Kidney glomerular epithelial cell (primary cell): ENCODE measurements at places on chromosomes 5 and 9.

DNA sequence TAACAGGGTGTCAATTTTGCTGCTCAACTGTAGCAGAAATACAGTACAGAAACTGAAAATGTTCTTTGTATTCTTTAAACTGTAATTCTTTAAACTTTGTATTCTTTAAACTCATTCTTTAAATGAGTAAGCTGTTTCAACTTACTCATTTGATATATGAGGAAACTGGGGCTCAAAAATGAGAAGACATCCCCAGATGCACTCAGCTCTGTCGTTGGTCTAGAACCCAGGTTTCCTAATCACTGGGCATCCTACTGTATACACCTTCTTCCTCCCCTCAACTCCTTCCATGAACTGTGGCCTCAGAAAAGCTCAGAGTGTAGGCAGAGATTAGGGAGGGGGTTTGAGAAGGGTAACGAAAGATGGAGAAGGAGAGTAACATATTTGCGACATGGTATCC lies 136.5 kb upstream of the MAST4 start:
- no peak for DNase-seq

DNA sequence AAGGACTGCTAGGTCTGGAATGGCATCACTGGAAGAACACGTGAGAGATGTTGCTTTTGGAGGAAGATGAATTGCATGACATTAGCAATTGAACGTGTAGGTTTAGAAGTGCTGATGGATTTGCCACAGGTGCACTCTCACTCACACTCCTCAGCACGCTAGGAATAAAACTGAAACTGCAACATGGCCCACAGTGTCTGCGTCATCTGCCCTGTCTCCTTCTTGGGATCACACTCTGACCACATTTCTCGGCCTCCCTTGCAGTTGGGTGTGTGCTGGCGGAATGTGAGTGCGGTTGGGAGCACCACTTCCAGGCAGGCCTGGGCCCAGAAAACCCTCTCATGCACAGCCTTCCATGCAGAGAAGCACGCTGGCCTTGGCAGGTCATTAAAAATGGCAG lies 152.8 kb upstream of the LHFPL2 start:
- no peak for DNase-seq

DNA sequence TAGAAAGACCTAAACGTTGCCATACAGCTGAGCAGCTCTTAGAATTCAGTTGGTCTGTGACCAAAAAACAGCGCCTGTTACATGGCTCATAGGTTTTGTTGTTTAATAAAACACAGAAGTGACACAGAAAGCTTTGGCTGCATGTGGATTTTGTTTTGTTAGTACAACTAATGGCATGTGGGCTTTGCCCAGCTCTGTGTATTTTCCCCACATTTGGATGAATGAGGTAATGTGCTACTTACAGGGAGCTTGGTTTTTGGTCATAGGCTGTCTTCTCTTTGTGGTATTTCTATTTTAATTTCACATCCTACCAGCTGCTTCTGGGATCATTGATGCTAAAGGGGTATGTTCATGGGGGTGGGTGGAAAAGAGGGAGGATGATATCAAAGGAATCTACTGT lies 37.0 kb upstream of the POU4F3 start:
- DNase-seq, result no peak

DNA sequence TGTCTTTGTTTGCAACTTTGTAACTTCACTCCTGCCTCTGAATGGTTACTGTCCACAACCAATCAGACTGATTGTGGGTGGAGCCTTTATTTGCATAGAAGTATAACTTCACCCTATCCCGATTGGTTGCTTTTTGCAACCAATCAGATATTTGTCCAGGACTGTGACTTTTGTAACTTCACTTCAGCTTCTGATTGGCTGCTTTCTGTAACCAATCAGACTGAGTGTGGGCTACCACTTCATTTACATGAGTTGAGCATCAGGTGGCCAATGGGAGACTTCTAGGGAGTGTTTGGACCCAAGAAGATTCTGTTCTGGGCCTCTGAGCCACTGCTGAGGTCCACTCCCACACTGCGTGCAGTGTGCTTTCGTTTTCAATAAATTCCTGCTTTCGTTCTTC lies 1810.7 kb upstream of the CDH6 start:
- DNase-seq, result no peak

GRCh38 chr9:122468735-122469134 lies 9.0 kb downstream of the OR1J1 start:
- no peak for DNase-seq

- DNase-seq, result no peak
Observed at GRCh38 chr9:23662320-23662719, 163.7 kb downstream of the ELAVL2 start.

DNA sequence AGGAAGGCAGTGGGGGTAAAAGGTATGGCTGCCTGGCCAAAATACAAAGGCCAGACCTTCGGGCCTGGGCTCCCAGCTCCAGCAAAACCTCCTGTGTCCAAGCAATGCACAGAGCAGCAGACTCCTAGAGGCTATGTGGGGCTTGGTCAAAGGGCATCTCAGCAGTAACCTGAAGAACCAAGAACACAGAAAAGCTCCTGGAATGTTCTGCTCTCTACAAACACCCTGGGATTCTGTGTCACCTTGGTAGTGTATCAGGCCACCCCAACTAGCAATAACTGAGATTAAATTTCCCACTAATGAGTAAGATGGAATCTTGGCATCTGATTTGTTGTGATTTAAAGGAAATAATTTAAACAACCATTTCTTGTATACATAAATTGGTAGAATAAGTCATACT lies 158.6 kb downstream of the GLIS3 start:
- DNase-seq, result no peak

DNA sequence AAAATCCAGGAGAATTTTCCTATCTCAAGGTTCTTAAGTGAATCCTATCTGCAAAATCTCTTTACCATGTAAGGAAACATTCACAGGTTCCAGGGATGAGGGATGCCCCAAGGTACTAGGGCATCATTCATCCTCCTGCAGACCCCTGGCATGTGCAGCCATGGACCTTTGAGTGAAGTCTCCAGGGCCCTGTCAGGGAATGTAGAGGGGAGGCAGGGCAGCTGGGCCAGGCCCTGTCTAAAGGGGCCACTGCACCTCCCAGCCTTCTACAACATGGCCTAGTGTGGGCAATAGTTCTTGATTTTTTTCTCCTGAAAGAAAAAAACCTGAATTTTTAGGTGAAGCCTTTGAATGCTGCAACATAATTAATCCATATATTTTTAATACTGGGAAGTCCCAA lies 63.3 kb downstream of the SEMA4D start:
- DNase-seq, result no peak

- DNase-seq, result no peak
Observed at GRCh38 chr5:87872986-87873385, 395.7 kb downstream of the TMEM161B start.

DNA sequence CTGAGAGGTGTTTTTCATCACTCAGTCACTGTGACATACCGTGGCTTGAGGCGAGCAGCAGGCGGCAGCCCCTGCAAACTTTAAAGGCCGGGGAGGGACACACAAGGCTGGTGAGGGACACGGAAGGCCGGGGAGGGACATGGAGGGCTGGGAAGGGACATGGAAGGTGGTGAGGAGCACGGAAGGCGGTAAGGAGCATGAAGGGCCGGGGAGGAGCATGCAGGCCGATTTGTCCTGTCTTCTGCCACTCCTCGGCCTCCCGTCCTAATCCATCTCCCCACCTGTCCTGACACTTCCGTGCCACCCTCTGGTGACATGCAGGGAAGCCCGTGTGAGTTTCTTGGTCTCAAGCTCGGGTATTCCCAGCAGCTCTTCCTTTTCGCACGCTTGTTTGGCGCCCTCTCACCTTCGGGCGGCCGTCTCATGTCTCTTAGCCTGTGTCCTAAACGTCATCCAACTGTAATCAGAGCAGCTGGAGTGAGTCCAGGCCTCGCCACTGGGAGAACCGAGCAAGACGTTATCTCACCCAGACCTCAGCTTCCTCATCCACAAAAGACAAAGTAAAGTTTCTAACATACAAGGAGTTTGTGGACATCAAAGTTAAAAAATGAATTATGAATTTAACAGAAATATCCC lies 126.5 kb downstream of the MRPL36 start:
- DNase-seq, result no peak

DNA sequence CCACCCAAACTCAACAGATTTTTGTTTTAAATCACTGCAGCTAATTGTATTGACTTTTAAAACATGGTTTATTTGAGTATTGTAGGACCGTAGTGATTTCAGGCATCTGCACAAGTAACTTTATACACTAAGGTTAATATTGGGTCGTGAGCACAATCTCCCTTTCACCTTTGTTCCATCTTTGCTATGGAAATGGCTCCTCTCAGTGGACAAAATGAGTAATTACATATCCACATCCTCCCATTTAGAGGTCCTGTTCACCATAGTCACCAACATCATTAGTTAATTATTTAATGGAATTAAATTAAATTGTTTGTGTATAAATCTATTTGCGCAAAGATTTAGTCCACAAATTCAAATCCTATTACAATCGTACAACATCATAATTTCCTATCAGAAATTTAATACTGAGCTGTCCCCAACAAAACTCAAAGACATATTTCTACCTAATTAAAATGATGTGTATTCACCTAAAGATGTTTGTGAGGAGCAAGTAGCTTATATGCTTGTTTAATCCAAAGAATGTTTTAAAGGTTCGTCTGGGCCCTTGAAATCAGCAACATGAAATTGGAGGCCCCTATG lies 173.0 kb upstream of the DAPK1 start:
- DNase-seq, result peak; percentile 80

DNA sequence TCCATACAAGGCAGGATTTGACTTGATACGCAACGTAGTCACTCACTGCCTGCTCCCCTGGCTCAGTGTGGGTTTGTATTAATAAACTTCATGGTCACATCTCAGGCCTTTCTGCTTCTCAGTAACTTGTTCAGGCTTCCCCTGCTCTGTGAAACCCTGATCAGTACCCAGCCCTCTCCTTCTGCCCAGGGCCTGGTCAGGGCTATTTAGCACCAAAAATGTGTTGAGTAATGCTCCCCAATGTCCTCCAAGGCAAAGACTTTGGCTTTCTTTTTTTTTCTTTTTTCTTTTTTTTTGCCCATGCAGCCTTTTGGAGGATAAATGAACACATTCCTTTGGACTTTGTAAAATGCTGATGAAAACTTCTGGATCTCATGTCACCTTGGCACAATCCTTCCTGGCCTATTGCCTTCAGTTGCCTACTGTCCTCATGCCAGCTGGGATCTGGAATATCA lies 399.2 kb upstream of the KLF4 start:
- DNase-seq, result no peak

DNA sequence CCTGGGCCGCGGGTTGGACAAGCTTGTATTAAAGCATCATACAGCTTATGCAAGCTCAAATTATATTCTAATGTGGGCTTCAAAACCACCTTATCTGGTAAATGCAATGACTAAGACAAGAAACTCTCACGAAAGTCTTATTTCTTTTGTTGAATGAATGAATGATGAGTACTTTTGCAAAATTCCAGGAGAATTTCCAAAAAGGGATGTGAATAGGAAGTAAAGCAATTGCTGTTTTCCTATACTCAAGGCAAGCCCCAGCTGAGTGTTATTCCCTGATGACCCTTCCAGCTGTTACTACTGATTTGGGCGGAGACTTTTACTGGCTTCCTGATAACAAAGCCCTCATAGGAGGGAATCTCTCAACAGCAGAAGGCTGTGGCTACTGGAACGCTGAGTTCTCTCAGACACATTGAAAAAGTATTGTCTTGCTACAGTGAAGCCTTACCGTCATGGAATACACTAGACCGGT lies 162.8 kb downstream of the SREK1 start:
- no peak for DNase-seq

DNA sequence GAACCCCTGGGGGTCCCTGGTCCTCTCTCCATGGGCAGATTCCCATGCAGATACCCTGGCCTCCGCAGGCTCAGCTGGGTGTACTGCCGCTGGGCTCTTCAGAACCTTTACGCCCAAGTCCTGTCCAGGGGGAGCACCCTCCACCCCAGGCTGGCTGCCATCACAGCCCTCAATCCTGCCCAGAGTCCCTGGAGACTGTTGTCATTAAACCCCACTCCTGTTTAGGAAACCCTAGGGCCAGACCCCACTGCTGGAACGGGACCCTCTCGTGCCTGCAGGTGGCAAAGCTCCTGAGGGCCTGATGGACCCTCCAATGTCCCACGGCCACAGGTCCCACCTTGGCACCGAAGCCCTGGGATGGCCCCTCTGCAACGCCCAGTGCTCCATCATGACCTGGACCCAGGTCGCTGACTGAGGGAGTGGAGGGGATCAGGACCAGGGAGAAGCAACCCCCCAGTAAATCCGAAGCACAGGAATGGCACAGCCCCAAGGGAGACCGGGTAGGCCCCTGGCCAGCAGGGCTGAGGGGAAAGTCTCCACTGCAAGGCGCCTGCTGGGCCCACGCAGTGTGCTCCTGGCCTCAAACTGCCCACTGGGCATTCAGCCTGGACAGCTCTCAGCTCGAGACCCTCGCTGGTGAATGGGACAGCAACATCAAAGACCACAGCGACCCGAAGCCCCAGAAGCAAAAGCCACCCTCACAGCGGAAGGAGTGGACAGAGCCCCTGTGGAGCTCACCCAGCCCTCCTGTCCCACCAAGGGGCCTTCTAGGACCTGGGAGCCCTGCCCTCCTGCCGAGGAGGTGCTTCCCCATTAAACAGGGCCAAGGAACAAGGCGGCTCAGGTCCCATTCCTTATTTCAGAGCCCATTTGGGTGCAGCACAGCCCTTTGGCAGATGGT lies 8.3 kb downstream of the ZDHHC11B start:
- no peak for DNase-seq

GRCh38 chr5:64942460-64942859 lies 173.7 kb downstream of the CWC27 start:
- no peak for DNase-seq

DNA sequence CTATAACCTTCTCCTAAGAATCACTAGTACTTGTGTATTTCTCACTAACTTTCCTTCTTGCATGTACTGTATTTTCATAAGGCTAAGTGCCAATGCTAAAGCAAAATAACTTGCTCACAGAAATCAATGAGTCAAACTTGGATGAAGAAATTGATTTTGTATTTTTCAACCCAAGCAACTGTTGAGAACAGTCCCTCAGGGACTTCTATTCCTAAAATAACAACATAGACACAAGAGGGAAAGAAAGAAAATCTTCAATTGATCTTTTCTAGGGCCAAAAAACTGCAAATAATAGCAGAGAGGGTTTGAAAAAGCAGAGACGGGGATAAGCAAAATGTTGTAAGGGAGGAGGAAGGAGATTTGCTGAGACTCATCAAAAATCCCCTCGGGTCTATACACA lies 69.8 kb downstream of the HABP4 start:
- no peak for DNase-seq
